IMR-90 (cell line): ENCODE measurements at places on chromosomes 7 and 10. TPM values are rescaled to one million over a fixed set of nuclear protein-coding genes. Genes with fewer than 3 reads are reported as not detected.
A peak's percentile ranks its signal among the peaks of the same experiment; 100 is the strongest.

Gene NPC1L1
- total RNA-seq = not detected in 2 replicates

Gene IFIT1
- total RNA-seq = 6.8 and 7.5 TPM in 2 replicates

Gene CBLL1
- 15.6 and 20.3 TPM in 2 replicates for total RNA-seq

Gene IFIT5
- total RNA-seq = 18.1 and 21.7 TPM in 2 replicates

Gene POLR2J3
- 13.1 and 14.2 TPM in 2 replicates for total RNA-seq

Gene LRGUK
- under 0.01 TPM in 1 of 2 replicates, not detected in the other for total RNA-seq

Gene TAS2R5
- total RNA-seq = under 0.01 and 0.36 TPM in 2 replicates

Gene STOX1
- under 0.01 and 0.18 TPM in 2 replicates for total RNA-seq

- DNase-seq = no peak
Measured at GRCh38 chr7:106290319-106290718, 5.5 kb upstream of the NAMPT start.

DNA sequence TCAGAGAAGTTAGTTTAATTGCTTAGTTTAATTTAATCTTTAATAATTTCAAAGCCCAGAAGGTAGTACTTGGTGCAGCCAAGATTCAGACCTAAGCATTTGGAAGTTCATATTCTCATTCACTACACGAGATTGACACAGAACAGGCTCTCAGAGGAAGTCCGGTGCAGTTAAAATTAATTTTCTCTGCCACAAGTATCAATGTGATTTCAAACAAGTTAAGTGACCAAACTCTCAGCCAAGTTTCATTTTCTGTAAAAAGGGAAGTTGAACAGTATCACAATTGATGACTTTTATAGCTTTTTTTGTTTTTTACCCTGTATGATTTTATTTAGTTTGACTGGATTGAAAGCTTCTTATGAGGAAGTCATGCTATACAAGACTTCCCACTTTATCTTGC is 1494.9 kb upstream of the LRRTM3 start:
- DNase-seq = no peak

- DNase-seq = no peak
Measured at GRCh38 chr7:155585951-155586350, 39.6 kb upstream of the CNPY1 start.

DNA sequence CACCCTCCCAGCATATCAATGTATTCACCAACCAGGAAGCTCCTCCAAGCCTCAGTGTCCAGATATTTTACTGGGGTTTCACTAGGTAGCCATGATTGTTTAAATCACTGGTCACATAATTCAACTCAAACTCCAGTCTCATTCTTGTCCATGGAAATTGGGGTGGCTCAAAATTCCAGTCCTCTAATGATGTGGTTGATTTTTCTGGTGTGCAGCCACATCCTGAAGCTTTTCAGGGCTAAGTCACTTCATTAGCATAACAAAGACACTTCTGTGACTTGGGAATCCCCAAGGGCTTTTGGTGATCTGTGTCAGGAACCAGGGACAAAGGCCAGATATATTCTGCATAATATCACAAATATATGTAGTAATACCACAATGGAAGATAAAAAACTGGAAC is 786.9 kb upstream of the IGFBP3 start:
- no peak for DNase-seq

- DNase-seq = peak; percentile 59
Measured at GRCh38 chr10:10209167-10209566, 808.5 kb upstream of the CELF2 start.

DNA sequence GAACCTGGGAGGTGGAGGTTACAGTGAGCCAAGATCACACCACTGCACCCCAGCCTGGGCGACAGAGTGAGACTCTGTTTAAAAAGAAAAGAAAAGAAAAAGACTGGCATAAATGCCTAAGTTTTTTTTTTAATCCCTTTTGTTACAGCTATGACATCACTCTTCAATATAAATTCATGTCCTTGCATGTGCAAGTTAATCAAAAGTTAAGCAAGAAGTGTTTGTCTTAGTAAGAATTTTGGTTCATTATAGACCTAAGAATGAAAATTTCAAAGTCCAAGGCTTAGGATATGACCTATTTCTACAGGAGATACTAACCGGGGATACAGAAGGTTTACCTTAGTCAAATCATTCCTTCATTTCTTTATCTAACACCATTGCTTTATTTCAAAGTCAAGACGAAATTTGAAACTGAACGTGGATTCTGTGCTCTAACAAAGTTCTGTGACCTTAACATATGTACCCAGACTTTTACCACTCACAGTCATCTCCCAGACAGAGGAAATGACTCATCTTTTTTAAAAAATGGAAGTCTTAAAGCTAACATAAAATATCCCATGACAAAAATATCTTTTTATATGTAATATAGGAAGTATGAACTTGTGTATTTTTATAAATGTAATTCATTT is 29.3 kb upstream of the ITGB8 start:
- peak; percentile 75 for DNase-seq

DNA sequence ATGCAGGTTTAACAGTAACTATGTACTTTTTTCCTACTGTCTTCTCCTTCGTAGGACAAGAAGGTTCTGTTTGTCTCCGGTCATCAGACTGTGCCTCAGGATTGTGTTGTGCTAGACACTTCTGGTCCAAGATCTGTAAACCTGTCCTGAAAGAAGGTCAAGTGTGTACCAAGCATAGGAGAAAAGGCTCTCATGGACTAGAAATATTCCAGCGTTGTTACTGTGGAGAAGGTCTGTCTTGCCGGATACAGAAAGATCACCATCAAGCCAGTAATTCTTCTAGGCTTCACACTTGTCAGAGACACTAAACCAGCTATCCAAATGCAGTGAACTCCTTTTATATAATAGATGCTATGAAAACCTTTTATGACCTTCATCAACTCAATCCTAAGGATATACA is 2.4 kb downstream of the DKK1 start:
- DNase-seq = no peak

DNA sequence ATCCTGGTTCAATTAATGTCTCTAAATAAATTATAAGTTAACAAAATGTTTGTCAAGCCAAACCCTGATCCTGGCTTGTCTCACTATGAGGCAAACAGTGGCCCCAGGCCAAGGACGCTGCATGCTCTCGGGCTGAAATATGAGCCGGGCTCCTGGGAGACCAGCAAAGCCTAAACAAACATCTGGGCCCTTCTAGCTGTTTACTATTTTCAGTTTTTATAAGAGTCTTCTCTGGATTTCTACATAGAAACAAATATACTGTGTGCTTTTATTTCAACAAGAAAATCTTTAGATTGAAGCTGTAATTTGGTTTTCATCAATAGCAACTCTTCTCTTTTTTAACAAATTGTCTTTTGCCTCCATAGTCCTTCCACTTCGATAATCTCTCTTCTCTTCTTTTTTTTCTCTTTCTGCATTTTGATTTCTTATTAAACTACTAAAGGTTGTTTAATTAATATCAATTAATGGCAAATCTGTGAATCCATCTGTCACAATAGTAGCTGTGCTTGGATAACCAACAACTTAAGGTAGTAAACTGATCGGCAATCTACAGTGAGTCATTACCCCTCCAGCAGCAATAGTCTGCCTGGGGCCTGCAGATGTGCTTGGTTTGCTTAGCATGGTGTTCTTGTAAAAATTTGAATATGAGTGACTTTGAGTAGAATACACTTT is 83.3 kb upstream of the DNAJC1 start:
- peak; percentile 54 for DNase-seq

GRCh38 chr7:120273476-120273975 is 551 bp downstream of the KCND2 start:
- DNase-seq = no peak

DNA sequence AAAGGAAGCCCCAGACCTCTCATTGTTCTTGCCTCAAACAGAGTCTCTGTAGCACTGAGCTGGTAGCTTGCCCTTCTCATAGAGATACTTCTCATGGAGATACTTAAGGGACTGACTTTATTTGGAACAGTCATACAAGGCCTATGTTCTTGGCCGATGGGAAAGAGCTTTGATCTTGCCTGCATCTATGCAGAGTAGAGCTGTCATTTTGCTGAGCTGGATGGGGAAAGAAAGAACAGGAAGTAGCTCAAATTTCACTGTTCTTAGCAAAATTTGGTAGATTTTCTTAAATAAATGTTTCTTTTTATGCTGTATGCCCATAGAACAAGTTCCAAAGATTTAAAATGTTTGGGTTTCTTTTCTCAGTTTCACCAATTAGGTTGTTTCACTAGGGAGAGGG is 119.3 kb upstream of the SEC61G start:
- peak; percentile 59 for DNase-seq

GRCh38 chr7:42315631-42316030 is 78.6 kb upstream of the GLI3 start:
- DNase-seq = peak; percentile 1

- DNase-seq = no peak
Measured at GRCh38 chr7:5780801-5781496, 514 bp downstream of the RNF216 start.

DNA sequence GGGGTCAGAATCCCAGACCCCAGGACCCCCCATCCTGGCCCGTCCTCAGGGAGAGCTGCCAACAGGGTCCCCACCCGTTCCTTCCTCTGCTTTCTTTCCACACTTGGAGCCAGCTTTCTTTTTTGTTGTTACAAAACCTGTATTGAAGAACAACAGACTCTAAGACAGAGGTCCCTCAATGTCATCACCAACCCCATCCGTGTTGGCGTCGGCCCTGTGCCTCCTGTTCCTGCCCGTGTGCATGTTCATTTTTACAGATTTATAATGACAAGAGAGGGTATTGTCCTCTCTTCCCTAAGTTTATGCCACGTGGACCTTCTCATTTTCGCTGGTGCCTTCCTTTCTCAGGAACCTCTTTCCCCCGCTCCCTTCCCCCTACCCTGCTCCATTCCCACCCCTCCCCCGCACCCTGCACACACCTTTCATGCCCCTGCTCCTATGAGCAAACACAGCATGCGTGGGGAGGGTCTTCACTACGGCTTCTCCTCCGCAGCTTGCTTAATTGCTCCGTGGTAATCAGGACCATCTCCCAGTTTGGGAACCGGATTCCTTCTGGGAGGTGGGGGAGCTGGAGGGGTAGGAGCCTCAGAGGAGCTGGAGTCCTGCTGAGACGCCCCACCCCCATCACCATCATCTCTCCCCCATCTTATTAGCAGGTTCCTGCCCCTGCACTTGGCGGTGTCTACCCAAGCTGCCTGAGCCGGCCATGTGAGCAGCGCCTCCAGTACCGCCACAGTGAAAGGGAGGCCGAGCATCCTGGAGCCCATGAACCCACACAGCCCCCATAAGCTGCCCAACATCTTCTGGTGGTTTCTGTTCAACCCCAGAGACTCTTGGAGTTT is 88.0 kb upstream of the INSIG1 start:
- DNase-seq = no peak
